ENCODE measurements at places on chromosomes 2 and 18.

DNA sequence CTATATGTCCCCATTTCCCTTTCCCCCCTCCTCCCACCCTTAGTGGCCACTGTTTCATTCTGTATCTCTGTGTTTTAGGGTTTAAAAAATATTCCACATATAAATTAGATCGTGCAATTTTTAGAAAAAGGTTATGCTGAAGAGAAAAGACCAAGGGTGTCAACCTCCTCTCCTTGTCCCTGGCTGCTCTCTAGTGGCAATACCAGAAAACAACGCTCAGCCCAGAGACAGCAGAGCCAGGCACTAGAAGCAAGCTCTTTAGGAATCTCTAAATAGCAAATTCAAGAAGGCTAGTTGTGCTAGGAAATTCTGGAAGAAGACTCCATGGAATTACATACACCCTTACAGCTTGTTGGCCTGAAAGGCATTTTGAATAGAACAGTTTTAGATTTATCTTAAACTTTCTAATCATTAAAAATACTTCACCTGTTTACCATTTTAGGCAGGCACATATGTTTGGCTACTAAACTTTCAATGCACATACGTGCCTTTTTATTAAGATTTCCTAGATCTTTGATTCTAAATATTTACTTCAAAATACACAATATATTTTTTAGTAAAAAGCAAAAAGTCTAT, 35.1 kb upstream of the RASGRP3 start:
- DNase-seq: peak; percentile 39

DNA sequence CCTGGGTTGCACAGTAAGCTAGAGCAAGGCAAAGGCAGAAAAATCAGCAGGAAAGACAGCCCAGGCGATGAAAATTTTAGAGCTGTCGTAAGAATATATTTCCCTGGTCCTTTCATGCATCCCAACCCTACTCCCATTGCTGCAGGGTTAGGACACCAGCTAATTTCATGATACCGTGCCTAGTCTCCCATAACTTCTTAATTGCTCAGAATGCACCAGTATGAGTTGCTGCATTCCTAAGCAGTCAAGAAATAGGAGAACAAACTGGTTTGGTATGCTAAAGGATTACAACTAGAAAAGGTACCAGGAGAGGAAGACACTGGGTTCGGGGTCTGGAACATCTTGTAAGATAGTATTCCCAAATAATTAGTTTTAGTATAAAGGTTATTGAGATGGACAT, 269.4 kb upstream of the NRXN1 start:
- DNase-seq: no peak

- no peak for DNase-seq
These were observed 96.2 kb upstream of the ARHGAP28 start for GRCh38 chr18:6633310-6633709.

DNA sequence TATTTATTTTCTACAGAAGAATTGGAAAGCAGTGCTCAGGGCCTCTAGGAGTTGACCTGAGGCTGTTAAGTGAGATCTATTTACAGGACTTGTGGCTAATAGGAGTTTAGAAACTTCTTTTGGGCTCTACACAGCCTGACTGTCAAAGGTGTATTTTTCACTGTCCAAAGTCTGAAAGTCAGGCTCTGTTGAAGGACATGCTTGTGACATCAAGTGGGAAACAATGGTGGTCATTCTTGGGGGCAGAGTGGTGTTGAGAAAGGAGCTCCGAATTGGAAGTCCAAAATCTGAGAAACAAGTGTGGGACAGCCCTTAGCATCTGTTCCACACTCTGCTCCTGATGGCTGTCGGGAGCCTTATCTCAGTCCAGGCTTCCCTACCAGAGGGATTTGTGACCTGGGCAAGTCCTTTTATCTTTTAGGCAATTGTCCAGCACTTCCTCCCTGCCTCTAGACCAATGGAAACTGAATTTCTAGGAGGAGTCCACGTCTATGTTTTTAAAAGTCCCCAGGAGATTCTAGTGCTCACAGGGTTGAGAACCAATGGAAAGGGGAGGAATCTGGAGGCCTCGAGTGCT, 76.4 kb downstream of the LIPG start:
- DNase-seq: no peak

DNA sequence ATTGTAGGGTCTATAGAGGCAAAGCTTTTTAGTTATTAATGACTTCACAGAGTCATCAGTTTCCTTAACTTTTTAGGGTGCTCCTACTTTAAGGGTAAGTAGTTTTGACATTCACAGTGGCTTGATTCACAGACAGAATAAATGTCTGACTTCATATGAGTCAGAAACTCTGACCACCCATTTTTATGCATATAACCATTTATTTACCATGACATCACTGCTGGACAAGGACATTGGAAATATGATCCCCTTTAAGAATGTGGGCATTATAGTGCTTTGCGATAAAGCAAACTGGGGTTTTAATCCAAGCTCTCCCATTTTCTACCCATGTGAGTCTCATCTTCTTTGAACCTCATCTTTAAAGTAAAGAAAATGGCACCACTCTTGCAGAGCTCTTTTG, 162.0 kb upstream of the MC4R start:
- no peak for DNase-seq

DNA sequence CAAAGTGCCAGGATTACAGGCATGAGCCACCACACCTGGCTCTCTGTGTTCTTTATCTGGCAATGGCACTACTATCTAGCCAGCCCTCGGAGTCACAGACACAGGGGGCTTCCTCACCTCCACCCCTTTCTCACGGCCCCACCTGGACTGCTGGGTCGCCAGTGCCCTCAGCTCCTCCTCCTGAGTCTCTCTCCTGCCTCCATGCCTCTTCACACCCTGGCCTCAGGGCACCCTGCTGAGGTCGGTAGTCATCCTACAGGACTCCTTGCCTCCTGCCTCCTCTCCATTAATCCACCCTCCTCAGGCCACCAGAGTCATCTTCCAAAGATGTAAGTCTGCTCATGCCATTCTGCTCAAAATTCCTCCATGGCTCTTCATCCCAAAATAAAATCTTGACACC, 8.6 kb upstream of the ASPRV1 start:
- no peak for DNase-seq

DNA sequence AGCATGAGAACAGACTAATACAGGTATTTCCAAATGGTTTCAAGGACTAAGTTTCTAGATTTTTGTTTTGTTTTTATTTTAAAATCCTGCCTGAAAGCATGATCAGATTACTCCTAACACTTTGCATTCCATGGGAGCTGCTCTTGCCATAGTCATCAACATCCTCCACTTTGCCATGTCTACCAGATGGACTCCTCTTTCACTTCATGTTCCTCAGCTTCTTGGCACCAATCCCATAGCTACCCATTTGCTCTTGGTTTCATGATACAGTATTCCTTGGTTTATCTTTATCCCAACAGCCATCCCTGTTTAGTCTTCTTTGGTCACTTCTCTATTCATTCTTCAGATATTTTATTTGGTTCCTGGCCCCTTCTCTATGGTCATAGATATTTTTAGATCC, 154.2 kb upstream of the CCDC195 start:
- no peak for DNase-seq

- no peak for DNase-seq
These were observed 208.7 kb upstream of the STK17B start for GRCh38 chr2:196380098-196380497.

DNA sequence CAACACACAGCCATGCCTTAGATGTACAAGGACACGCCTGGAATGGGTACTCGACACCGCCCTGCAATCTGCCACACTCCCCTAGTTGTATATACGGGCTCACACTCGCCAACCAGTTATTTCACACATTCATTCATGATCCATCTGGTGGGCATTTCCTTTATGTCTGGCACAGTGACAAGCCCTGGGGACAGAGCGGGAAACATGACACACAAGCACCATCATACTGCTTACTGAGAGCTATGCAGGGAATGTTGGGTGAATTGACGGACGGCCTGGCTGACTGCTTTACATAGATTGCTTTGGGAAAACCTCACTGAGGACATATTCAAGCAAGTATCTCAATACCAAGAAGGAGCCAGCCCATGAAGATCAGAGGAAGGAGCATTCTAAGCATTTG, 448.0 kb upstream of the SPRED2 start:
- DNase-seq: no peak

DNA sequence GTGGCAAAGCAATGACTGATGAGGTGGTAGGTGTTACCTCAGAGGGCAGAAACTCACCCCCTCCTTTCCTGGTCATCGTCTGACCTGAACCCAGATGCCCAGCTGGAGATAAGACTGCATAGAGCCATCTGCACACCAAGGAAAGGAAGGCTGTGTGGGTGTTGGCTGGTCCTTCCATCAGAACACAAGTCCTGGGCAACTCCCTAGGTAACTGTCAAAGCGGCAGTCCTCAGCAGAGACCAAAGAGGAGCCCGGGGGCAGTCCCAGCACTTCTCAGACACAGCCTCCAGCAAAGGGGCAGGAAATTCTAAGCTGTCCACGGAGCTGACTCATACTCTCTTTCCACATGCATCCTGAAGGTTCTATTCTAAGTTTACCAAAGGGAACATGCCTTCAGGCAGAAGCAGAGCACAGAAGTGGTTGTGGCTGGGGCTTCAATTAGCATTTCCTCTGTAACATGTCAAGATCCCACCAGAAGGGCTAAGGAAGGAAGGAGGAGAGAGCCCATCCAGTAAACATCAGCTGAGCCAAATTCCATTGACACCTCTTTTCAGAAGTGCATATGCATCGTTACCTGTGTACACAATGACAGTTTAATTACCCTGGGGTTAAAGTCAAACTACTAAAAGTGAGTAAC, 54.7 kb downstream of the SPRED2 start:
- DNase-seq: peak; percentile 60

- DNase-seq: no peak
These were observed 26.3 kb downstream of the ERLEC1 start for GRCh38 chr2:53813151-53813550.

- DNase-seq: no peak
These were observed at the start of gene CCL20 for GRCh38 chr2:227813562-227814353. Gene CCL20, plus strand, starts transcription at chr2:227813842. Its CDS starts 70 bp downstream, at chr2:227813912.

- DNase-seq: peak; percentile 28
These were observed 316.7 kb upstream of the CHAC2 start for GRCh38 chr2:53450923-53451322.

- no peak for DNase-seq
These were observed 160.3 kb downstream of the IKZF2 start for GRCh38 chr2:212991120-212991519.

DNA sequence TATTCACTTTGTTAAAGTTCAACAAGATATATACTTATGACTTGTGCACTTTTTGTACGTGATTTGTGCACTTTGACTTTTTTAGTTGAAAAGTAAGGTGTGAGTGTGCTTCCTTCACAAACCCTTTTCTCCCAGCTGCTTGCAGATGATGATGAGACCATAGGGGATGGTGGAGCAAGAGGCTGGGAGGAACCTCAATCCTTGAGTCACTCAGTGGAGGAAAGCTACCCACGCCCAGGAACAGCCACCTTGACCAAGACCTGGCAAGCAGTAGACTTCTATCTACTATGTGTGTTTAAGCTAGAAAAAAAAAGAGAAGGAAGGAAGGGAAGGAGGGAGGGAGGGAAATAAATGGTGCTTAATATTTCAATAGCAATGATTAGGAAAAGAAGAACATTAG, 25.2 kb upstream of the TAF1B start:
- no peak for DNase-seq

GRCh38 chr18:28398471-28398870, 221.5 kb upstream of the CDH2 start:
- DNase-seq: no peak

GRCh38 chr2:173415431-173416381, 61.0 kb downstream of the CDCA7 start:
- DNase-seq: no peak

- peak; percentile 25 for DNase-seq
These were observed 384.6 kb downstream of the PLCL1 start for GRCh38 chr2:198188982-198189381.

DNA sequence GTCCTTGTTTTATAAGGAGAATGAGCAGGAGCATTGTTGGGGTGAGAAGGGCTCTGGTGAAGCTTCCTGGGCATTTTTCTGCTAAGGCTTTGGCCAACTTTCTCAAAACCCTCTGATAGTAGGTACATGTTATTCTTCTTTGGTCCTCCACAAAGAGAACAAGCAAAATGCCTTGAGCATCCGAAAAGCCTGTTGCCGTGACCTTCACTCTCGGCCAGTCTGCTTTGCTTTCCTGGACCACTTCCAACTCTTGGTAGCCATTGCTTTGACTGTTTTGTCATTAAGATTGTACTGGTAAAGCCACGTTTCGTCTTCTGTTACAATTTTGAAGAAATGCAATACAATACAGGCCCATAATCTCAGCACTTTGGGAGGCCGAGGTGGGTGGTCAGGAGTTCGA, 27.4 kb upstream of the ALLC start:
- DNase-seq: no peak

DNA sequence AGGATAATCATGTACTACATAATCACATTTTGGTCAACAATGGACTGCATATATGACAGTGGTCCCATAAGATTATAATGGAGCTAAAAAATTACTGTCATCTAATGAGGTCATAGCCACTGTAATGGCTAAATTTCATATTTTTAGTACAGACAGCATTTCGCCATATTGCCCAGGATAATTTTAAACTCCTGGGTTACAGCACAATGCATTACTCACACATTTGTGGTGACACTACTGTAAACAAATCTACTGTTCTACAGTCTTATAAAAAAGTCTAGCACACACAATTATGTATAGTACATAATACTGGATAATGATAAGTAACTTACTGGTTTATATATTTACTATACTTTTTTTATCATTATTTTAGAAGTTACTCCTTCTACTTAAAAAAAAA, 12.8 kb downstream of the EIF2AK2 start:
- no peak for DNase-seq

- no peak for DNase-seq
These were observed 449.1 kb downstream of the TGIF1 start for GRCh38 chr18:3898861-3899613.

Data from upper lobe of left lung (tissue), 6 donors.